ENCODE measurements at places on chromosomes 11 and 22.
A peak's percentile ranks its signal among the peaks of the same experiment; 100 is the strongest.

GRCh38 chr11:18749681-18750319 is 23.8 kb upstream of the IGSF22 start:
- DNase-seq = no peak

DNA sequence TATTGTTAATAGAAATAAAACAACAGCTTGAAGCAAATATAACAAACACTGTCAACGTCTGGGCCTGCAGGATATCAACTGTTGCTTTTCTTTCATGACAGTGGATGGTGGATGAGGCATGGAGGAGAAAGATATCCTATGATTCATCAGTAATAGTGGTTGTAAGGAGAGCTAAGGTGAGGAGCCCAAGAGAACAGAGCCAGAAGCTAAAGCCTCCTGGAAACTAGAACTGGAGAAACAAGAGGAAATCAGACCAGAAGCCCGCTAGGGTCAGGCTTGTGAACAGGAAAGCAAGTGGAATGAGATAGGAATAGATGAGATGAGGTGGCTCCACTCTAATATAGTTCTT is 37.7 kb upstream of the MMP12 start:
- DNase-seq = no peak

- DNase-seq = peak; percentile 51
Measured at GRCh38 chr22:43263645-43264514, 76.9 kb upstream of the TTLL12 start.

DNA sequence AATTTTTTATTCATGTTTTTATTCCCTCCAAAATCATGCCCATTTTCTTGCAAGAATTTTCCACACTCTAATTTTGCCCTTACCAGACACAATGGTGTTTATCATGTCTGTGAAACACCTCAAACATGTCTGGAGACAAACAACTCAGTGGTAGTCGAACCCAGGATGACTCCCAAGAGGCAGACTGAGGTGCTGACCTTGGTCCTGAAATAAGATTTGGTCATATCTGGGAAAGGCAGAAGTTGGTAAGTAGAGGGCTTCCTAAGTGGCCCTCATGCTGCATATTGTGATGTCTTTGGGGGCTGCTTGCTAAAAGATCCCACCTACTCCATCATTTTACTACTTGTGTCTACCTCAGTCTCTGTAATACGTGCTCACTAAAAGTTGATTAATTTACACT is 369.4 kb upstream of the ISX start:
- no peak for DNase-seq

GRCh38 chr11:134289789-134290188 is 13.6 kb downstream of the GLB1L3 start:
- no peak for DNase-seq

DNA sequence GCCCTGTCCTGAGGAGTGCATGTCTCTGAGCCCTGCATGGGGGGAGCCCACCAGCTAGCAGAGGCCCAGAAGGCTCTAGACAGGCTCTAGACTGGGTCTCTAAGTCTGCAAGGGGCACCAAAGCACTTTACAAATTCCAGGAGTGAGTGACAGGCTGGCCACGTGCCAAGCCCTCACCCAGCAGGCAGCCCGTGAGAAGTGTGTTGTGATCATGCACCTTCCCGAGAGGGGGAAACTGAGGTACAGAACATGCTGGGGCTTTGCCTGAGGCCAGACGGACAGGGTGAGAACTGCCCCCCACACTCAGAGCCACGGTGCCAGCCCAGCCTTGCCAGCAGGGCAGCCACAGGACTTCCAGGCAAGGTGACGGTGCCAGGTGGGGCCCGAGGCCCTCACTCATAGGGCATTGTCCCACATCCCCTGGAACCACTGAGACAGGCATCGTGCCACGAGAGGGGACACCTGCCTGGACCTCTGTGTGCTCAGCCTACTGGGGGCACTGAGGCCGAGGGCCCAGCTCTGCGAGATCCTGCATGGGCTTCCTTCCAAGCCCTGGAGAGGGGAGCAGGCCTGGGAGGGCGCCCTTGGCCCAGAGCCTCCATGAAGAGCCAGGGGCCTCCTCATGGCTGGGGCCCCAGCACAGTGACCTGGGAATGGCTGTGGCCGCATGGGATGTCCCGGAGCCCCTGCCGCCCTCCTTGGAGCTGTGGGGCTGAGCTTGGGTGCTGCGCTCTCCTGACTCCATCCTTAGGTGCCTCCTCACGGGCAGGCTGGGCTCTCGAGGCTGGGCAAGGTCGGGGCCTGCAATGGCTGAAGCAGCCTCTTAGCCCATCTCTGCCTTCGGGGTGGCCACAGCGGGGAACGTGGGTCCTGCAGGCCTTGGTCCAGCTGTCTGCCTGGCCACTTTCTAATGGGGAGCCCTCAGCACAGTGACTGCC is 121.5 kb downstream of the KCNQ1OT1 start:
- DNase-seq = no peak

GRCh38 chr22:29457730-29458129 is 19.3 kb downstream of the RFPL1 start:
- peak; percentile 68 for DNase-seq

- DNase-seq = peak; percentile 7
Measured at GRCh38 chr11:6022956-6023355, 7.6 kb downstream of the OR56A1 start.

DNA sequence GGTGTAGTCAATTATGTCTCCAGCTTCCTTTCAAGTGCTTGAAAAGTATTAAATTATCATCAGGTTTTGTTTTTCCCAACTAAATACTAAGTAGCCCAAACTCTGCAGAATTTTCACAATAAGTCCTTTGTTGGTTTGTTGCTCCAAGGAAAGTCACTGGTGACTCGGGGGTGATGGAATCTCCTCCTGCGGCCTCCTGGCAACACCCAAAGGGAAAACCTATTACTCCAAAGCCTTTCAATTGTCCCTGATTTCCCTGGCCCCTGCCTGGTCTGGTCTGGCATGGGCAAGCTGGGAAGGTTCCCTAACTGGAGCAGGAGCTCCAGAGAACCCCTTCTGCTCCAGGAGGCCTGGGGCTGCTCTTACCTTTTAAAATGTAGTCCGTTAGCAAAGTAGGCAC is 47.9 kb downstream of the FEZ1 start:
- DNase-seq = no peak

GRCh38 chr11:33067294-33067693 is 27.9 kb downstream of the TCP11L1 start:
- no peak for DNase-seq

DNA sequence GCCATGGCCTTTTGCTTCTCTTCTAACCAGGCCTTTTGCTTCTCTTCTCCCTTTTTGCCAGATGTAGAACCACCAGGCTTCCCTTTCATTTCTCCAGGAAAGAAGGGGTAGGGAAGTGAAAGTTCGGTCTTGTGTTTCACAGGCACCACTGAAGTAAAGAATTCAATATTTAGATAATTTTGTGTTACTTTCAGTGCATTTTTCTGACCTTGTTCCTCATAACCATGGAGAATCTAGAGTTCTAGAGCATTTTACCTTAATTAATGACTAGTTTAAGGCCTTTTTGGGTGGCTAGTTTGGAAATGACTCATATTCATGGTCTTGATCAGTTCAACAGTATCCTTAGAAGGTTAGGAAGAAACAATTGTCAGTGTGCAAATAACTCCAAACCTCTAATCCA is 22.7 kb downstream of the GRAMD1B start:
- DNase-seq = no peak

GRCh38 chr11:122843281-122844141 is 5.2 kb downstream of the CRTAM start:
- DNase-seq = no peak

DNA sequence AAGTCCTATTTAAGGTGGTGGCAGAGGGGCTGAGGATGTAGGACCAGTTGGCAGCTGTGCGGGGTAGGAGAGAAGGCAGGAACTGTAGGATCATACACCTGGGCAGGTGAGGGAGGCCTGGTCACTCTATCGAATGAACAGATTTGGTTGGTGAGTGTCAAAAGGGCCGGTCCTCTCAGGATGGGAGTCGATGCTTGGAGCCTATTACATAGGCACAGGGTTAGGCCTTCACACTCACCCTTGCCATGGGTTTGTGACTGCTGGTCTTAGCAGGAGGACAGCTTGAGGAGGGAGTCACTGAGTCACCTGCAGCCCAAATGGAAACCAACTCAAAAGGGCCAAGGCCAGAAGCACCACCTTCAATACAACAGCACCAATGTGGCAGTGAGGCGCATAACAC is 80.2 kb upstream of the NARS2 start:
- no peak for DNase-seq

DNA sequence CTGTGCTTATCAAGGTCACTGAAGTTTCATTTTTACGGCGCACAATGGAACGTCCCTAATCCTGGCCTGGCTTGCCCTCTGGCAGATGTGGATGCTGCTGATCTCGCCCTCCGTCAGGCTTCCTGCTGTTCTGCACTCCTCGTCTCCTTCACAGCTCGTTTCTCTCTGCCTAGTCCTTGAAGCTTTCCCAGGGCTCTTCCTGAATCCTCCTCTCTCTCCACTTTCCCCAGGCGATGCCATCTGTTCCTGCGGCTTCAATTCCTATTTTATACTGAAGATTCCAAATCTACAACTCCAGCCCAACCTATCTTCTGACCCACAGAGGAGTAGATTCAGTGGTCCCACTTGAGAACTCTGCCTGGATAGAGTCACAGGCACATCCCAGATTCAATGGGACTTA is 14.2 kb downstream of the SLC22A8 start:
- DNase-seq = no peak

- no peak for DNase-seq
Measured at GRCh38 chr11:46604796-46605195, 11.0 kb upstream of the AMBRA1 start.

DNA sequence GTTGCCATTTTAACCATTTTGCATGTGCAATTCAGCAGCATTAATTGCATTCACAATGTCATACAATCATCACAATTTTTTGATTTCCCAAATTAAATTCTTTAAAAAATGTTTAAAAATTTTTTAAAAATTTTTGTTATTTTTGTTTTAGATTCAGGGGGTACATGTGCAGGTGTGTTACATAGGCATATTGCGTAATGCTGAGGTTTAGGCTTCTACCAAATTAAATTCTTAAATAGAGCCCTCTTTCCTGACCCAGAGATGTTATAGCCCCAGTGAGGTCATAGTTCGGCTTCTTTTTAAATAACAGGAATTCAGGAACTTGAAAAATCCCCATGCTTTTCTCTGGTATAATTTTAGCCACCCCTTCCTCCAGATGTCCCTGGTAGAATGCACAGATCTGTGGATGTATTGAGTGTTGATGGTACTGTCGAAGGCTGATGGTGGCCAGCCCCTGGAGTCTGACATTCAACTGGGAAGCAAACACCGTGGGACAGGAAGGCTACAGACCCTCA is 11.3 kb upstream of the AMPD3 start:
- no peak for DNase-seq

GRCh38 chr11:17802491-17802890 is 67.9 kb downstream of the KCNC1 start:
- no peak for DNase-seq

GRCh38 chr11:17211286-17211685 is 3.5 kb upstream of the PIK3C2A start:
- DNase-seq = no peak
